ENCODE measurements at places on chromosomes 13 and 19. TPM values are rescaled to one million over a fixed set of nuclear protein-coding genes. Genes with fewer than 3 reads are reported as not detected.

- no peak for DNase-seq
Observed at GRCh38 chr13:110521296-110521680, 40.2 kb downstream of the RAB20 start.

DNA sequence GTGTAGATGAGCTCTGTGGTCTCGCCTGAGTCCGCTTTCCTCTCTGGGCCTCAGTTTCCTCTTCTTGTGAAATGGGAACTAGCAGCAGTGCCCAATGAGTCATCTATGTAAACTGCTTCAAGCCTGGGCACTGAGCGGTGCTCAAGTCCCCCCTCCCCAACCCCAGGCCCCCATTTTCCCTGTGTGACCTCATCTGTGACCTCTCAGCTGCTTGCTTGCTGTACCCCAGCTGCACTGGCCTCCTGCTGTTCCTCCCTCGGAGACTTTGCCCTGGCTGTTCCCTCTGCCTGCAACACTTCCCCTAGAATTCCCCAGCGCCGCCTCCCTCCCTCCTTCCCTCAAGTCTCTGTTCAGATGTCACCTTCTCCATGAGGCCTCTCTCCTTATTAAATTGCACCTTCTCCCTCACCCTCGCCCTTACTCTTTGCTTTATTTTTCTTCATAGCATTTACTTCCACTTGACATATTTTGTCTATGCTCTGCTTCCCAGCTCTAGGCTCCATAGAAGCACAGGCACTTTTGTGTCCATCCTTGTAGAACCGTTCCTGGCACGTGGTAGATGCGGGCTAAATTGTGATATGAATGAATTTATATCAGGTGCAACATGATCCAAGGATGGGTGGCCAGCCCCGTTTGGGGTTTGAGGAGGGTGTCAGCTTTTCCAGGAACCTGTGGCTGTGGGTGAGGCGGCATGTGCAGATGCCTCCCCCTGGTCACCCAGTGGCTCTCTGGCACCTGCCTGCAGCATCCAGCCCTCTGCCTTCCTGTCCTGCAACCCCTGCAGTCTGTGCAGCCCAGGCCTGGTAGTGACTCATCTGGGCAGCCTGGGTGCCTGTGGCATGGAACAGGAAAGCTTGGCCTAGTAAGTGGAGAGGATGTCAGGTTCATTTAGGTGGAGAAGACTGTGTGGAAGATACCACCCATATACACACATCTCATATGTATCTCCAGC lies 26.3 kb downstream of the SIPA1L3 start:
- no peak for DNase-seq

- no peak for DNase-seq
Observed at GRCh38 chr19:38812009-38812840, 520 bp downstream of the LGALS4 start.

DNA sequence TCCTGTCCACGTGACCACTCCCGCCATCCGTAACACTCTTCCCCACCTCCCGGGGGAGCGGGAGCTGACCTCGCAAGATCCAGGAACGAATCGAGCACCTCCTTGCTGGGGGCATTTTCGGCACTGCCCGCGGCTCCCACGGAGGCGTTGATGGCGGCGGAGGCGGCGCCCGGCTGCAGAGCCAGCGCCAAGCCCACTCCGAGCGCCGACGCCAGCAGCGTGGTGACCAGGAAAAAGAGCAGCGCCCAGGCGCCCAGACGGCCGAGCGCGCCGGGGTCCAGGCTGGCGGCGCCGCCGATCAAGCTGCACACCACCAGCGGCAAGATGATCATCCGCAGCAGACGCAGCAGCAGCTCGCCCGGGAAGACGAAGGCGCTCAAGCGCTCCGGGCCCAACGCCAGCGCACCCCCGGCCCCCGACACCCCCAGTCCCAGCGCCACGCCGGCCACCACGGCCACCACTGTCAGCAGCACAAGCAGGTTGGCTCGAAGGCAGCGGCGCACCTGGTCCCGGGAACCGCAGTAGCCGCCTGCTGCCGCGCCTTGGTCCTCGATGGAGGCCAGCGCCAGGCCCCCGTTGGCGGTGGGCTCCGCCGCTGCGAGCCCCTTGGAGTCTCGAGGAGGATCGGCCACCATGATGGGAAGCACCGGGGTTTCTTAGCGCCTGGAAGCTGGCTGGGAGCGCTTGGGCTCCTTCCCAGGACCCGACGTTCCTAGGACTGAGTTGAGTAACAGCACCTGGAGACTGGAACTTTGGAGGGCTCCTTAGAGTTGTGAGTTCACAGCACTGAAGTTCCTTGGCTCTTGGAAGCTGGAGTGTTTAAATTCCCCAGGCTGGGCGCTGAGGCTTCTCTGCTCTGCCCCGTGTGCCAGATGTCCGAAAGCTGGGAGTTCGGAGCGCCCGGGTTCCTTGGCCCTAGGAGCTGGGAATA lies 798 bp downstream of the SLC1A5 start:
- peak; percentile 49 for DNase-seq

DNA sequence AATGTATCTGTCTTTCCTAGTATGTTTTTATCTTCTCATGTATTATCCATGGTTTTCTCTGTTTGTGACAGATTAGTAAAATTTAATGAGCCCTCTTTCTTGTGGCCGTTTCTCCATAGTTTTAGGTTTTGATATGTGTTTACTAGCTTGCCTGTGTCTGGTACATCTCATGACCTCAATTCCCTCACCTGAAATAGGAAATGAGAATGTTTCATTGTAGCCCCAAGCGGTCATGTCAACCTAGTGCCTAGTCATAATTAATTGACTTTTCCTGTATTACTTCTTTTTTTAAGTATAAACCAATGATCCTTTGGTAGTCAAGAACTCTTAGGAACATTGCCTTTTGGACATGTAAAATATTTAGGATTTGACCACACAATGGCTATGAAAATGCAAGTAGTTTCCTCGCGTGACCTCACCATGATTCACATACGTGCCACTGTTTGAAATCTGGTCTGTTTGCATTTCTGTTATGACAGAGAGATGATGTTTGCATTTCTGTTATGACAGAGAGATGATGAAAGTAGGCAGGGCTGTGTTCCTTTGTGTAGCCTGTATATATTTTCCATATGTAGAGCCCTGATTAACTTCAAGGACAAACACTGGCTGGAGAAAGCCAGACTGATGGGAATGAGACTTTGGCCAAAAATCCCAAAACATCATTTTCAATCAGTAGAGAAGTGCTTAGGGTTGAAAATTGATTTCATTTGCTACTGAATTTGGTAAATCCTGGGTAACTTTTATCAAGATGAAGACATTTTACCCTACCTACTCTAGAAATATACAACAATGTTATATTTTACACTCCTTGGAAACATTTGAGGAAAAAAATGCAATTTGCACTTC lies 104.8 kb downstream of the TNFRSF19 start:
- DNase-seq: no peak

GRCh38 chr19:28586474-28586873 lies 626.5 kb downstream of the UQCRFS1 start:
- DNase-seq: no peak

DNA sequence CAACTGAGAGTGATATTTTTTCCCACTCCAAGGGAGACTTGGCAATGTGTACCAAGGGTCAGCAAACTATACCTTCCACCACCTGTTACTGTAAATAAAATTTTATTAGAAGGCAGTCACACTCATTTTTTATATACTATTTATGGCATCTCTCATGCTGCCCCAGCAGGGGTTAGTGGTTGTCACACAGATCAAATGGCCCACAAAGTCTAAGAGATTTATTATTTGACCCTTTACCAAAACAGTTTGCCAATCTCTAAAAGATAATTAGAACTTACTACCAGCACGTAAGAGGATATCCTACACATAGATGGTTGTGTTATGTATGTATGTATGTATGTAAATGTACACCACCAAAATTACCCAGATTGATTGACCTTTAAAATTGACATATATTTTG lies 185.1 kb downstream of the PRR20E start:
- no peak for DNase-seq

ZNF728 gene
- total RNA-seq: 2.1 TPM

FFAR2 gene
- total RNA-seq: 0.15 TPM

SYNGR4 gene
- not detected for total RNA-seq

STXBP2 gene
- total RNA-seq: 55.3 TPM

Measured in breast epithelium (tissue), 4 donors.